ENCODE measurements at places on chromosomes 1 and 21.

DNA sequence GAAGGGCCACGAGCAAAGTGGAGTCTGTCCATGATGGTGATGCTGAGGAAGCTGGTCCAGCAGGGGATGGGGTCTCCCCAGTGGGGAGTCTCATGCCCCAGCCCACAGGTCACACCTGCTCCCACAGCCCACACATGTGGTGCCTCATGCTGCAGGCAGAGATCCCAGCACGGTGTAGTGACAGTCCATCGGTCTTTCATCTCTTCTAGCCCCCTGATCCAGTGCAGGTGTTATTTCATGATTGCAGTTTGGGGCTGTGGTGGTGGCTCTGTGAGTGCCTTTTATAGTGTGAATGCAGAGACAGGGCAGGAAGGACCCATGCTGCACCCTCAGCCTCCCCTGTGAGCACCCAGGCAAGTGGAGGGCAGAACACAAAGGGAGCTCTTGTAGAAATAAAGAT, 45.0 kb downstream of the UBASH3A start:
- DNase-seq: no peak

- DNase-seq: no peak
Measured at GRCh38 chr1:15089258-15089992, 64.1 kb upstream of the TMEM51 start.

DNA sequence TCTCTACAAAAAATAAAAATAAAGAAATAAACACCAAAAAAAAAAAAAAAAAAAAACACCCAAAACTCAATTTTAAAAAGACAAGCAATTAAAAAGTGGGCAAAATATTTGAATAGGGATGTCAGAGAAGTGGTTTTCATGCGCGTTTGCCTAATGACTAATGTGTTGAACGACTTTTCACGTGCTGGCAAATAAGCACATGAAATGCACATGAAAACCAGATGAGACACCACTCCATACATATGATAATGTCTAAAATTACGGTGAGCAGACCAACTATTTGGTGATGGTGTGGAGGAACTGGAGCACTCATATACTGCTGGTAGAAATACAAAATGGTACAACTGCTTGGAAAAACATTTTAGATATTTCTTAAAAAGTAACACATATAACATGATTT, 39.4 kb upstream of the UHMK1 start:
- DNase-seq: no peak

DNA sequence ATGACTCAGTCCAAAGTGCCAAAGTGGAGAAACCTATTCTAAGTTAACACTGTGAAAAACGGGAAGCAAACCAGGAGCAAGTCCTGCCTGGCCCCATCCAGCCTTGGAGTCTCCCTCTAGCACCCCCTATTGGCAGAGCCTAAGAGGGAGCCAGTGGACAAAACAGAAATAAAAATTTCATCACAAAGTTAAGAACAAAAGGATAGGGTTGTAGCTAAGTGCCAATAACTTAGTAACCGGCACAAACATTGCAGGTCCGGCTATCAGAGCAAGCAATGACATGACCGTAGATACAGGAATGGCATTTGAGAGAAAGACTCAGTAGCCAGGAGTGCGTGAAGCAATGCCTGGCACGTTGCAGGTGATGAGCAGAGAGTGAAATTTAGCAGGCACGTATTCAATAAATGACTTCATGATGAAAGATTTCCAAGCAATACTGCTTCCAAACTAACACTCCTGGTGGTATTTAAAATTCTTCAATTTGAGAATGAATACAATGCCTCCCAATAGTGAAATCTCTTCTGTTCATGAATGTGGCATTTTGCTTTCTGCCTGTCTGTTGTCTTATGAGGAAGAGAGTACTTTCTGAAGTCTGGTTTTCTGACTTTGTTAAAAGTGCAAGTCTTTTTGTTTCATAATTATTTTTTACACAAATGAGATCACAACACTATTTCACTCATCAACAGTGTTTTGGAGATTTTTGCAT, 391.0 kb downstream of the OMA1 start:
- DNase-seq: no peak

DNA sequence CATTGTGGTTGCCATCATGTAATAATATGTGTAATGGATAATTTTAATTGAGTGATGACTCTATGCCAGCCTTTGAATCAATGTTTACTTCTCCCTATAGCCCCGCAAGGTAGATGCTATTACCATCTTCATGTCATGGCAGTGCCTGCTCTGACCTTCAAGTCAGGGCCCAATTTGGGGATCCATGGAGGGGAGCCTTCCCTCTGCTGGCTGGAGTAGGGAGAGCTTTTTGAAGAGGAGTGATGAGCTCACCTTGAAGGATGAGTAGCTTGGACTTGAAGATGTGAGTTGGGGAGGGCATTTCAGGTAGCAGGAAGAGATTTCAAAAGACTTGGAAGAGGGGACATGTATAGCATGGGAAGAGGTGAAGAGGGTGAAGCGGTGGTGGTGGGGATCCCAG, 189.2 kb downstream of the FOXD2 start:
- no peak for DNase-seq

- no peak for DNase-seq
Measured at GRCh38 chr1:180173952-180174351, 19.3 kb downstream of the QSOX1 start.

- DNase-seq: no peak
Measured at GRCh38 chr1:236336084-236336483, 54.3 kb upstream of the ERO1B start.

DNA sequence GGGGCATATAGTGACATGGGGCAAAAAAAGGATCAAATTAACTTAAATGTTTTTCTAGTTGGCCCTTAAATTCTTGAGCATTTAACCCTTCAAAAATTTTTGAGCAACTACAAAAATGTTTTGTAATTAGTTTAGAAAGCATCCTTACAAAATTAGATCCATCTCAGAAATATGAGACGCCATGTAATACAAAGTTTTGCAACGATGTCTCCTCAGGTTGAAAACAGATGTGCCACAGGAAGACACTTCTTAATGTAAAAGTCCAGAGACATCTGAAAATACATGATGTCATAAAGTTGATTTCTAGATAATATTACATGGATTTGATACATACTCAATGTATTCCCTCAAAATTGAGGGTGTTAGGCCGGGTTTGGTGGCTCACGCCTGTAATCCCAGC, 37.5 kb downstream of the CD46 start:
- no peak for DNase-seq

DNA sequence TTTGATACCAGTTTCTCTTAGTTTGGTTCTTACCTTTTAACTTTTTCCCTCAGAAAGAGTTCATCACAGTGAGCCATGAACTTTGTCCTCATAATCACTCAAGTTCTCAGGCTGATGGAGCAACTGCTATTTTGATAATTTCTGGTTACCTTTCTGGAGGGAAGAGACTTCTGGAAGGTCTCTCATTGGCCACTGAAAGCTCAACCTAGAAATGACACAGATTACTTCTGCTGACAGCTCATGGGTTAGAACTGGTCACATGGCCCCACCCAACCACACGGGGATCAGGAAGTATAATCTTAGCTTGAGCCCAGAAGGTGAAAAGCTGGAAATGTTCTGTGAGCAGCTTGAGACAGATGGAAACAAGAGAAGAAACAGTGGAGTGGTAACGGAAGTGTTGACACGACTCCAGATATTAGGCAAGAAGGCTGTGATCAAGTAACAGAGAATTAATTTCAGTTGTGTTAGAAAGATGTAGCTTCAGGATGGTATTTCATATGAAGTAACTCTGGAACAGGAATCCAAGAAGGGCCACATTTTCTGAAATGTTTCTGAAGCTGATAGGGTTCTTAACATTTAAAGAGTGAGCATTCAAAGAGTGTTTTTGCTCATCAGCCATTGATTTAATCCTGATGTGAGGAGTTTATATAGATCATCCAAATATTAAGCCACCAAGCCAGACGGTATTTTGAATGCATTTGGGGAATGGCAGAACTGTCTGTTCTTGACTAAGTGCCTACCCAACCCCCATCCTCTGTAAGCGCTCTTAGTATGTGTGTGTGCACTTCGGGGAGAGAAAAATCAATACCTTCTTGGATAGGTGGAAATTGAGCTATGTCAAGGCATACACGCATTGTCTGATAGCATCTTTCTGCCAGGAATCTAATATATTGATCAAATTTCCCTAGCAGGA, 21.9 kb upstream of the XPR1 start:
- no peak for DNase-seq

GRCh38 chr1:162996261-162996660, 72.9 kb upstream of the RGS4 start:
- no peak for DNase-seq

All from stimulated activated CD8-positive, alpha-beta memory T cell treated with anti-CD3 and anti-CD28 coated beads, Interleukin-4, amount 100 ng/mL, for 4 hours (primary cell).